ENCODE measurements at places on chromosomes 1 and 21.

DNA sequence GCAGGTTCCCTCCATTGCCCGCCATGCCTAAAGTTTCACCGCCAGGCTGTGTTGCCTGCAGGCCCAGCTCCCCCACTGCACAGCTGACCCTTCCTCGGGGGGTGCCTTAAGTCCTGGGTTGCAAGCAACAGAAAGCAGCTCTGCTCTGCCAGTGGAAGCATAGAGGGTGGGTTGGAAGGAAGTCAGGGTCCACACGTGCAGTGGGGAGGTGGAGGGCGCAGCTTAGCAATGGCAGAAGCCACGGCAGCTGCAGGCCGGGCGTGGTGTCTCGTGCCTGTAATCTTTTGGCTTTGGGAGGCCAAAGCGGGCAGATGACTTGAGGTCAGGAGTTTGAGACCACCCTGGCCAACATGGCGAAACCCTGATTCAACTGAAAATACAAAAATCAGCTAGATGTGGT is 106.3 kb upstream of the TMEM51 start:
- DNase-seq, result no peak

DNA sequence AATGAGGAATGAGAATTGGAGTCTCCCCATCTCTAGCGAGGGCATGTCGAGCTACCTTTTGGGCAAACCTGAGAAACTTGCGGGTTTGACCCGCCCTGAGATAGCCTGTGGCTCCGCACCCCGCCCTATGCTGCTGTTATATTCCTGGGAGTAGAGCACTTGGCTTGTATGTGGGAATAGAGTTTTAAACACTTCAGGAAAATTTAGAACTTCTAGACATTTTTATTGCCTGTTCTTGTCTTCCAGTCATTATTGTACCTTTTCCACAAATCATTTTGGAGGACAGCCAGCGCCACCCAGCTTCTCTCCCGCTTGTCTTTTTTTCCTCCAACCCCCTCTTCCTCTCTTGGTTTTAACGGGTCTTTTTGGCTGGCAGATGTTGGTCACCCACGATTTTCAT is 738 bp downstream of the GNPAT start:
- no peak for DNase-seq

GRCh38 chr1:19398309-19398760 is 86.2 kb downstream of the SLC66A1 start:
- peak; percentile 79 for DNase-seq

DNA sequence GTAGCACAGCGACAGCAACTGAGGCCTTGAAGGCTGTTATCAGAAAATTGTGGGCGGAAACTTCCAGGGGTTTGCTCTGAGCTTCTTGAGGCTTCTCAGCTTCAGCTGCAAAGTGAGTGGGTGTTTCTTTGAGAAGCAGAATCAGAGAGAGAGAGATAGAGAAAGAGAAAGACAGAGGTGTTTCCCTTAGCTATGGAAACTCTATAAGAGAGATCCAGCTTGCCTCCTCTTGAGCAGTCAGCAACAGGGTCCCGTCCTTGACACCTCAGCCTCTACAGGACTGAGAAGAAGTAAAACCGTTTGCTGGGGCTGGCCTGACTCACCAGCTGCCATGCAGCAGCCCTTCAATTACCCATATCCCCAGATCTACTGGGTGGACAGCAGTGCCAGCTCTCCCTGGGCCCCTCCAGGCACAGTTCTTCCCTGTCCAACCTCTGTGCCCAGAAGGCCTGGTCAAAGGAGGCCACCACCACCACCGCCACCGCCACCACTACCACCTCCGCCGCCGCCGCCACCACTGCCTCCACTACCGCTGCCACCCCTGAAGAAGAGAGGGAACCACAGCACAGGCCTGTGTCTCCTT is at the start of gene FASLG:
Gene FASLG (plus strand): TSS at position 233 of the 583 bp plus-strand sequence. CDS start 99 bp downstream, at position 332.
- no peak for DNase-seq

GRCh38 chr1:25816112-25816718 is 3.5 kb upstream of the MTFR1L start:
- DNase-seq, result no peak

All from kidney epithelial cell (primary cell).